ENCODE measurements at places on chromosomes 5 and 9.

DNA sequence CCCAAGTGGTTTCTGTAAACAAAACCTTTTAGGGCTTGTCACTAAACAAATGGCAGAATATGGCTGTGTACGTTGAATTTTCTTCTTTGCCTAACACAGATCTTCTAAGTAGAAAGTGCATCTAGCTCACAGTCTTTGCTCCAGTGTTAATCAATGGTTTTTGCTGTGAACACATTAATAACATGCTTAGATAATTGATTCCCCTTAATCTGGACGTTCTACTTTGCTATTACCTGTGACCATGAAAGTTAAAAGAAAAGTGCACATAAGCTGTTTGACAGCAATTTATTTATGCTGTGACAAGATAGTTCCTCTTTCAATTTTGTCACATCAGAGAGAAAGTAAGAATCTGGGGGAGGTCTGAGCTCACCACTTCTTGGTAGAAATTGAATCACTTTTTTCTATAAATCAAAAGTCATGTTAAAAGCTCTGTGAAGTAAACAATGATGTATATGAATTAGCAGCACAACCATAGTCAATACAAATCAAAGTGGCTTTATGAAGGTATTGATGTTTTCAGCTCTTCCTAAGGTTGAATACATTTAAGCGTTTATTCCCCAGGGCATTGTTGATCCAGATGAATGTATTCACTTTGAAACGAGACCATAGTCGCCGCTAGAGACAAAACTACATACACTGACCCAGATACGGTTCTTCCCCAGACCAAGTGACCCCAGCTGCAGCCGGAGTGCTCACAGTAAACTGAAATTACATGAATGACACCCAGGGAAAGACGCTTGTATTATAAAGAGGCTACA is 174.6 kb upstream of the ZNF608 start:
- no peak for DNase-seq

DNA sequence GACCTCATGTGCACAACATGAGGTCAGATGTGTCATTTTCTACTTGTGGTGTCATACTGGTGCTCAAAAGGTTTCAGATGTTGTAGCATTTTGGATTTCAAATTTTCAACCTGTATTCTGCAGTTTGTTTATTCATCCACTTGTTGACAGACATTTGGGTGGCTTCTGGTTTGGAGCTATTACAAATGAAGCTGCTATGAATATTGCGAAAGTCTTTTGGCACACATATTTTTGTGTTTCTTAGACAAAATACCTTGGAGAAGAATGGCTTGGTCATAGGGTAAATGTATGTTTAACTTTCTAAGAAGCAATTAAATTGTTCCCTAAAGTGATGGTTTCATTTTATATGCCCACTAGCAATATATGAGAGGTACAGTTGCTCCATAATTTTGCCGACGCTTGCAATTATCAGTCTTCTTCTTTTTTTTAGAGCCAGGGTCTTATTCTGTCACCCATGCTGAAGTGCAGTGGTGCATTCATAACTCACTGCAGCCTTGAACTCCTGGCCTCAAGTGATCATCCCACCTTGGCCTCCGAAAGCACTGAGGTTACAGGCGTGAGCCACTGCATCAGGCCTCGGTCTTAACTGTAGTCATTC is 70.7 kb upstream of the TRPC7 start:
- no peak for DNase-seq

- no peak for DNase-seq
These were observed 72.0 kb upstream of the C9orf72 start for GRCh38 chr9:27645161-27645840.

DNA sequence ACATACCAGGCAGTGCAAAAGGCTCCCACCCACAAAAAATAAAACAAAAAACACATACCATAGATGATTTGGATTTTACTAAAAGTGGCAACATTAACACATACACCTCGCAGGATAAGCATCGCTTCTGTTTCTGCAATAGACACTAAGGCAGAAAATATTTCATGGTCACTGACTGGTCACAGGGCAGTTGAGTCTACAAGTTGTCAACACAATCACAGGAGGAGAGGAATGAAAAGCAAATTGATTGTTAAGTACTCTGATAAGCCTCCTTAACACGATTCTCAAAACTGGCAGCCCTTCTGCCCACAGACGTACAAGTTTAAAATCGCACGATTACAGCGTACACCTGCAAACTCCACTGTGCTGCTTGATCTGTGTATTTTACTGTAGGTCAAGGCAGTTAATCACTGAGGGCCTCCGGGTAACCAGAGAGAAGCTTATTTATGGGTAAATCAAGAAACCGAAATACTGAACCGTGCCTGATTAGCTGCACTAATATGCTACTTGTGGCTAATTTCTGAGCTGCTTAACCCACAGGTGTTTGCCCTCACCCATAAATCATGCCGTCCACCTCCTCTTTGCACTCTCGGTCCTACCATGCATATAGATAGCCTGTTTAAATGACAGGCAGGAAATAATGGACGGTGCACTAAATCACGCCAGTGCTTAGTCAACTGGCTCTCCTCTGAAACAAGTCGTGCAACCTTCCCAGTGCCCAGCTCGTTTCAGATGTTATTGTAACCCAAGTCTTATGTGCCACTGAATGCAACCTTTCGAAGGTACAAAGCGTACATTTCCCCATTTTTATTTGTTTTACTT is 659.4 kb upstream of the ADAMTS16 start:
- DNase-seq, result no peak

DNA sequence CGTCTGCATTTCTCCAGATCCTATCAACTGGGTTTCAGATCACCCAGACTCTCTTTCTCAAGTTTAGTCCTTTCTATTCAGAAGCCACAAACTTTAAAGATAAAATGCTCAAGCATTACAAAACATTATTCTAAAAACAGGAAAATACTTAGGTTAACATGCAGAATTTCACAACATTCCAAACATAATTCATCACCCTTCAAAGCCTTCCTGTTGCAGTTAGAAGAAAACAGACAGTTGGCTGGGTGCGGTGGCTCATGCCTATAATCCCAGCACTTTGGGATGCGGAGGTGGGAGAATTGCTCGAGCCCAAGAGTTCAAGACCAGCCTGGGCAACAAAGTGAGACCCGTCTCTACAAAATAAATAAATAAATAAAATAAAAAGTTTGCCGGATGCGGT is 7.7 kb upstream of the OCLN start:
- no peak for DNase-seq

GRCh38 chr9:86082870-86083269 is 16.5 kb downstream of the GOLM1 start:
- no peak for DNase-seq

DNA sequence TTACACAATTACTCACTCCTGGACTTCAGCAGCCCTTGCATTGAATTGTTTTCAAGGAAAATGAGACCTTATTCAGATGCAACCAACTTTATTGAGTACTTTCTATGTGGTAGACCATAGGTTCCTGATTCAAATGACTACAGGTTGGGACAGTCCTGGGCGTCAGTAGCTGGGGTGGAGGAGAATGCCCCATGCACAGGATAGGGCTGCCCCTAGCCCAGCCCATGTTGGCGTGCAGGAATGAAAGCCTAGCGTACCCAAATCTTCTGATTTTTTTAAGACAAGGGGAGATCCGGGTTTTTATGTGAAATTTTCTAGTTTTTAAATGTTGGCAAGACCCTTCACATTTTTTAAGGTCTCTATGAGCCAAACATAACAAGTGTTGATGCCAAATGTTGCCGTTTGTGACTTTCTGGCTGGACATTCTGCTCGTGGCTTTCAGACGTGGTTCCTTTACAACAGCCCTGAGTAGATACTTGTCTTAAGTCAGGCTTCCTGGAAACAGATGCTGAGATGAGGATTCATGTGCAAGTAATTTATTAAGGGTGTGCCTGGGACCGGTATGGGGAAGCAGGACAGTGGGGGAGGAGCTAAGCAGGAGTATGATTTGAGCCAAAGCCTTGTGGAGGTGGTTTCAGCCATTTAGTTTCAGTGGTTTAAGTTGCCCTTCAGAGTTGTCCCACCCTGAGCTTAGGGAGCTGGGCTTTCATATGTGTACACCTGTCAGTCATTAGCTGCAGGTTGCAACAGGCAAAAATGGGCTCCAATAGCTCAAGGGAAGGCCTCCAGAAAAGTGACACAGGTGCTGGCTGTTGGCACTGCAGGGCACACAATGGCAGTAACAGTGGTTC is 154.1 kb downstream of the NTRK2 start:
- no peak for DNase-seq

GRCh38 chr9:110579034-110579861 is at the start of gene SVEP1:
SVEP1 (minus strand) TSS chr9:110579741; CDS start chr9:110579543, 198 bp downstream.
- no peak for DNase-seq

DNA sequence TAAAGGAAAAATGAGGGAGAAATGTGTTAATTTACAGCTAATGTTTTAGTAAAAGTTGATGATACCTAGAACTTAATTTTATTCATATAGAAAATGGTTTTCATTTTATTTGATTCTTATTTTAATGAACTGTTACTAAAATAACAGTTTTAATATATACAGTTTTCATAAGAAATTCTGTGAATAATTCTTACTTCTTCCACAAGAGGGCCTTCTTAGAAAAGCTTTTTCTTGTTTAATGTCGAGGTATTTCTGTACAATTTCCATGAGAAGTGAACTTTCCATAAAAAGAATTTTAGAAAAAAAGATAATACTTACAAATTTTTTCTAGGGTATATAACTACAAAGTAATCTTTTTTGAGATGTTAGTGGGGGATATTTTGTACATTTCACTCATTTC is 73.9 kb downstream of the KLF9 start:
- no peak for DNase-seq

- peak; percentile 5 for DNase-seq
These were observed 2.5 kb downstream of the FST start for GRCh38 chr5:53482717-53483638.

DNA sequence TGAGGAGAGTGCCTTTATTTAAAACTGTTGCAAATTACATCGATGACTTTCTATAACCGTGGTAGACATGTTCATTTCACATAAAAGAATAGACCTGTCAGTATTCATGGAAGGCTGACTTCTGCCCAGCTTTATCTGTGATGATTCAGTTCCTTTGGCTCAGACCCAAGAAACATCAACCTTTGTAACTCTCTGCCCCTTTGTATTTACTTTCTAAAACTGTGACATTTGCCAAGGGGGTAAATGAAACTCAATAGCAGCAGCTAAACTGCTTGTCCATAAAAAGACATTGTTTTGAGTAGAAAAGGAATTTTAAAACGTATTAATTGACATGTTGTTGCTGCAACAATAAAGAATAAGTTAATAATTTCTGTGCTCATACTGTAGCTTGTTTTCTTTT is 137.8 kb upstream of the ANKH start:
- DNase-seq, result no peak

DNA sequence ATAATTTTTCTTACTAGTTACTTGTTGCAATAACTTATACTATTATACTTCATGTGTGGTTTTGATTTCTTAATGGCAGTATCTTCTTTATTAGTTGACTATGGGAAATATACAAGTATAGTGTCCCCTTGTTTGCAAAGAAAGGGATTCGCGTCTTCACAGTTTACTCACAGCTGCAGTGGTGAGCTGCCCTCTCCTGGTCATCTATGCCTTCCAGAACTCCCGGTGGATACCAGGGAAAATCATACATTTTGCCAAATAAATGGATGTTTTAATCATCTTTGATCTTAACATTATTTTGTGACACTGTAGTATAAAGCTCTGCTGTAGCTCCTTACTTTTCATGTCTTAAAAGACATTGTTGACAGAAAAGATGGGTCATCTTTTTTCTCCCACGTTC is 142.0 kb downstream of the ZCCHC7 start:
- no peak for DNase-seq

- peak; percentile 14 for DNase-seq
These were observed 36.3 kb downstream of the VCP start for GRCh38 chr9:35035851-35036701.

- no peak for DNase-seq
These were observed 639 bp downstream of the AMACR start for GRCh38 chr5:34007201-34007620.

DNA sequence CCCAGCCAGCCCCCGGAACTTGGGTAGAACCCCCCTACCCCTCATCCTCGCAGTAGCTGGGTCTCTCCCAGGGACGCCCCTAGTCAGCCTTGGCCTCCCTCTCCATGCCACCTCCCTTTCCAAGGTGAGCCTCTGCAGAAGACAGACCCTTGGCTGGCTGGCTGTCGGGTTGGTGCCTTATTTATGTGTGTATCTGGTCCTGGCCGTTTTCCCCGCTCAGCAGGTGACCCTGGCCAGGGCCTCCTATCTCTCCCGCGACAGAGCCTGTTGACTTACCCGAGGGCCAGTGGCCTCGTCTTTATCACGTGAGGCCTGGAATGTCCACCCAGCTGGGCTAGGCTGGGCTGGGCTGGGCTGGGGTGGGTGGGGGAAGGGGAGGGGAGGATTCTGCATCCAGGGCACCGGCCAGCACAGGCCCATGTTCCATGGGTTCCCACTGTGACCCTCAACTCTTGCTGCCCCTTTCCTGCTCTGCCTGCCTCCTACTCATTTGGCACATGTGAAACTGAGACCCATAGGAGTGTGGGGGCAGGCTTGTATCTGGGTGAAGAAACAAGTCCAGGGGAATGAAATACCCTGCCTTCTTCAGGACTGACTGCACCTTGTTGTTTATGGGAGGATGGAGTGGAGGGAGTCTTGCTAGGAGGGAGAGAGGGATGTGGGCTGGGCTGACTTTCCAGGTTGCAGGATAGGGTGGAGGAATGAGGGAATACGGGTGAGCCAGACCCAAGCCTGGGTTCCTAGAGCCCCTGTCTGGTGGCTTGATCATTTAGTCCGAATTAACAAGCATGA is 3.1 kb downstream of the CXXC5 start:
- no peak for DNase-seq

GRCh38 chr9:34256987-34257585 is 72.0 kb downstream of the KIF24 start:
- no peak for DNase-seq

DNA sequence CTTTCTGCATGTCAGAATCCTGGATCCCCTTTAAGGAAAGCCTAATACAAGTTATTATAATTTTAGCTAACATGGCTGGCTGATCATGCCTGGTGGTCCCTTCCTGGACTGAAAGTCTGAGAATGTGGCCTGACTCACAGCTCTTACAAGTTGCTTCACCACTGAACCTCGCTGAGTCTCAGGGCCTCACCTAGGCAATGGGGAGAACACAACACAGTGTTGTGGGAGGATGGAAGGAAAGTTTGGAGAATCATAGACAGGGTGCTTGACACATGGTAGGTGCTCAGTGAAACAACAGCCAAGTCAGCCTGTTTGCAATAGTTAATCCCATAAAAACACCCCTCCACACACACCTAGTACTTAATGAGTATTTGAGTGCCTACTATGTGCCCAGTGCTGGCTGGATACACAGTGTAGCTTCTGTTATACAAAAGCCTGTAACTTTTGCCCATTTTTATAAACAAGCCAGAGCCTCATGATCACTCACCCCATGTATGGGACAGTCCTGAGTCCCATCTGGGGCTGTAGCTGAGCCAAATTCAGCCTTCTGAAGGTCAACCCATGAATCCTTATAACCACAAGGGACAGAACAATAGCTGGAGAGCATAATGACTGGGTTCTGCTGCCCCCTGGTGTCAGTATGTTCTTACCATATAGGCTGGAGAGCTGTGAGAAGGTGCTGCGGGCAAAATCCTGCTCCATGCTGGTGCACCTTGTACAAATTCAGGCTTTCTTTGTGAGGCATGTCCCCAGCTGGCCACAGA is 3.9 kb downstream of the ACSL6 start:
- peak; percentile 74 for DNase-seq

GRCh38 chr5:95081982-95082381 is 202.9 kb downstream of the MCTP1 start:
- no peak for DNase-seq

GRCh38 chr5:159316519-159317383 is 13.5 kb downstream of the IL12B start:
- DNase-seq, result no peak
